ENCODE measurements at places on chromosomes 5 and 9.

DNA sequence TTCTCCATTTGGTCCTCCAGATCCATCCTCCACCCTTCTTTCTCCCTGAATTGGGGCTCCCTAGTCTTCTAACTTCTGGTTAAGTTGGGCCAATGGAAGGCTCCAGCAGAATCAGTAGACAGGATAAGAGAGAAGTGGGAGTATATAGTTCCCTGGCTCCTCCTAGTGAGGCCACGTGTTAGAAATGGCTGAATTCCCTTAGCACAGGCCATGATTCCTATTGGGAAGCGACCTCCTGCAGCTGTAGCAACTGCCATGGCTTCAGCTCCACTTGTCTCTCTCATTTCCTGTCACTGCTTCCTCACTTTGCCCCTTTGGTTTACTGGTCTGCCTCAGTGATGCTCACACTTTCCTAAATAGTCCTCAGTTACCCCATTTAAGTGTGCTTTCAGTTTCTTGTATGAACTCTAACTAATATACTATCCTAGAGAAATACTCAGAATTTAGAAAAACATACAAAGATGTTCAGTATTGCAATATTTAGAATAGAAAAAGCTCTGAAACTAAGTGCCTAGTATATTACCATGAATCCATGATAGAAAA is 104.8 kb upstream of the SMARCA2 start:
- no peak for DNase-seq

GRCh38 chr5:14077501-14077900 is 65.6 kb upstream of the TRIO start:
- DNase-seq, result no peak

GRCh38 chr5:89842531-89842930 is 567.0 kb downstream of the CETN3 start:
- no peak for DNase-seq

GRCh38 chr9:134494273-134494815 is 147.3 kb upstream of the COL5A1 start:
- DNase-seq, result no peak

DNA sequence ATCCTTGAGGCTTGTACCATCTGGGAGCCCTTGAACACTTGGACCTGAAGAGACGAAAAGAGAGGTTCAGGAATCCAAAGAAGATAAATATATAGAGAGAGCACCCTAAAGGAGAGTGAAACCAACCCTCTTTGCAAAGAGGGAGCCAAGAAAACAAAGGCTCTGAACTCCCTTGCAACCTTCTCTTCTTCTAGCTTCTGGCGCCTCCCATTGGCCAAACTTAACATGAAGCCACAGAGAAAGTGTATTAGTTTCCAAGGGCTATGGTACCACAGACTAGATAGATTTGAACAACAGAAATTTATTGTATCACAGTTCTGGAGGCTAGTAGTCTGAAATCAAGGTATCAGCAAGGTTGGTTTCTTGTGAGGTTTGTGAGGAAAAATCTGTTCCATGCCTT is 175.1 kb downstream of the HCN1 start:
- peak; percentile 27 for DNase-seq

GRCh38 chr5:33824516-33825195 is 67.1 kb downstream of the ADAMTS12 start:
- no peak for DNase-seq

GRCh38 chr5:74988273-74988983 is 63.9 kb downstream of the GCNT4 start:
- no peak for DNase-seq

GRCh38 chr5:141773779-141774562 is 91.9 kb upstream of the ARAP3 start:
- no peak for DNase-seq

Data from T47D (cell line).